ENCODE measurements at places on chromosomes 6 and 20.

- no peak for DNase-seq
Measured at GRCh38 chr20:57483287-57484050, 41.5 kb downstream of the CTCFL start.

DNA sequence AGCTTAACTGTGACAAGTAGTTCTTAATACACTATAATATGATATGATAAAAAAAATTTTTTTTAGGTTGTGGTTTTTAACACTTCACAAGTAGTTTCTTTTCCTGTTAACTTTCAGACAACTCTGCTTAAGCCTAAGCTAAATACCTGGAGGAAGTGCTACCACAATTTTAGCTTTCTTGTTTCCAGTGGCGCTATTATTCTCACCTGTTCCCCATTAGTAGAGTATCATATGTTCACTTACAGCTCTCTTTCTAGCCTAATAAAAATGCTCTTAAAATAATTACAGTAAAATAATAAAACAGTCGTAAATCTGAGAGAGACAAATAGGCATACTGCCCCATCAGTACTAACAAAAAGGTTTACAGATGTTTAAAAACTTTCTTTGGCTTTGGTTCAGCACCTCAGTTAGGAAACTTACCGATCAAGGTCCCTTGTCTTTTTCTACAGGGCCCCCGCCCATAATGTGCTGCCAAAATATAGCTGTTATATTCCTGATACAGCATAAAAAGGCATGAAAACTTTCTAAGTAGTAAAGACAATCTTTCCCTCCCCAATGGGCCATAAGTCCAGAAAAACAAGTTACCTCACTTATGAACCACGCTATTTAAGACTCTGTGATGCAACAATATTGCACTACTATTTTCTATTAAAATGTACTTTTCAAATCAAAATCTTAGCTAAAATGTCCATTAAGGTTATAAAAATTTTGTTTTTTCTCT is 57.9 kb downstream of the SESN1 start:
- DNase-seq: no peak

GRCh38 chr6:109305028-109305427 is 77.2 kb downstream of the CD164 start:
- DNase-seq: no peak

GRCh38 chr6:89009624-89010059 is 46.2 kb upstream of the RNGTT start:
- DNase-seq: no peak

- no peak for DNase-seq
Measured at GRCh38 chr20:62972845-62973745, 20.6 kb downstream of the SLC17A9 start.

DNA sequence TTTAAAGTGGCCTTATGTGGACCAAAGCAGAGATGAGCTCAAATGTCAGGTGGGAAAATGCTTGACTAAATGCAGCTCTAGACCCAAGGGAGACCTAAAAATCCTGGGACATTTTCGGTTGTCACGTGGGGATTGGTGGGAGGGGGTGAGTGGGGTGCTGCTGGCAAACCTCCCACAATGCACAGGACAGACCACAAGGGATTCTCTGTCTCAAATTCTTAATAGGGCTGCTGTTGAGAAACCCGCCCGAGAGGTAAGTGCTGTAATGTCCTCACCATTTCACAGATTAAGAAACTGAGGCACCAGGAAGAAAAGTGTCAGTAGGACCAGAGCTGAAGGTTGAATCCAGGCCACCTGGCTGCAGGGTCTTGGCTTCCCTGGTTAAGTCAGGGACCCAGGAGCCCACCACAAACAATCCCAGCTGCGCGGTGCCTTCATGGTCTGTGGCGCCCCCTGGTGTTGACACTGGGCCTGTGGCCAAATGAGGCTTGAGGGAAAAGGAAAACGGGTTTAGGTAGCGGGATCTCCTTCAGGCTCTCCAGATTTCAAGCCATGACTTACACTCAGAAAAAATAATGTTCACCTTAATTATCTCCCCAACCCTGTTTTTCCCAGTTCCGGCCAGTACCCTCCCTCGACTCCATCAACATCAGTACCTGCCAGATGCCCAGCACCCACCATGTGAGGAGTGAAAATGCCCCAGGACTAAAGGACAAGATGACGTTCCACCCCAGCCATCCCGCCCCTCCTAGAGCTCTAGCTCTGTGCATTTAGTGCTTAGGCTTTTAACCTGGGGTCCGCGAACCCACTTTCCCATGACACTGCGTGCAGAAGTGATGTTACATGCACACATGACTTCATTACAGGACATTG is 7.2 kb downstream of the HLA-G start:
- DNase-seq: peak; percentile 41

DNA sequence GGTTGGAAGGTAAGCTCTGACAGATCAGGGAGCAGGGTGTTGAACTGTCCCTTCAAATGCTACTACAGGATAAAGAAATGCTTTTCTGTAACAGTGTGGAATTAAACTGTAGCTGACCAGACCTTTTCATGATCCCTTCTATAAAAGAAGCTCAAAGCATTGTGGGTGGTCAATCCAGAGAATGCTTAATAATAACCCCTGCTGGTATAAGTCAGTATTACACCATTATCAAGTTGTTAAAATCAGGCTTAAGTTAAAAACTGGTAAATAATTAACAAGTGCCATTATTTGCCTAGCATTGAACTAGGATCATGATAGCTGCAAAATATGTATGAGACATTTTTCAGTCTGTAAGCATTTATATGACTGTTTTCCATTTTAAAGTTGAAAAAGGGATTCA is 468.9 kb downstream of the PKHD1 start:
- no peak for DNase-seq

- no peak for DNase-seq
Measured at GRCh38 chr20:53935344-53936084, 134.9 kb downstream of the BCAS1 start.

GRCh38 chr6:113920663-113921267 is 50.2 kb downstream of the HDAC2 start:
- no peak for DNase-seq

DNA sequence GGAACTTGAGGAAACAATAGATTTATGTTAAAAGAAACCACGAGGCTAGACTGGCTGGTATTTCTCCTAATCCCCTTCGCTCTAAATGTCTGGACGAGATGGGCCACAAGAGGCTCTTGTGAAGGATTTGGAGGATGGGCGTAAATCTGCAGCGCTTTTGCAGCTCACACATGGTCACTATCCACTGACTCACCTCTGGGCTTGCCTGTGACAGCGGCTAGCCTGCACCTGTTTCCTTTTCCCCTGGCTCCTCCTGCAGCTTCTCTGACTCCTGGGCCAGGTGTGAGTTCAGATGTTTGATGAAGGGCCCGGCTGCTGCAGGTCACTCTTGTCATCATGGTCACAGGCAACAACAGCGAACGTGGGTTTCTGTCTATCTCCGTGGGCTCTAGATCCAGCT is 629.4 kb downstream of the CBLN4 start:
- no peak for DNase-seq

- no peak for DNase-seq
Measured at GRCh38 chr20:45059022-45059728, 41.8 kb downstream of the KCNS1 start.

DNA sequence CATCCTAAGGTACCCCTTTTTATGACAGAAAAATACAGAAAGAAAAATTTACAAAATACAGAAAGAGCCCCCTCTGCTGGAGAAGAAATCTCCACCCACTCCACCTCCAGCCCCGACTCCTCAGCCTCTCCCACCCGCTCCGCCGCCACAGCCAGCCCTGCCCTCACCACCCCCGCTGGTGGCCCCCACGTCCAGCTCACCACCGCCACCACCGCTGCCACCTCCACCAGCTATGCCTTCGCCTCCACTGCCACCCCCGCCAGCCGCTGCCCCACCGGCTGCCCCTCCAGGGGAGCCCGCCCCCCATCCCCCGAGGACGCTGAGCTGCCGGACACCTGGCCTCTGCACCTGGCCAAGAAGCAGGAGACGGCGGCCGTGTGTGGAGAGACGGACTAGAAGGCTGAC is 17.7 kb downstream of the WFDC2 start:
- DNase-seq: no peak

DNA sequence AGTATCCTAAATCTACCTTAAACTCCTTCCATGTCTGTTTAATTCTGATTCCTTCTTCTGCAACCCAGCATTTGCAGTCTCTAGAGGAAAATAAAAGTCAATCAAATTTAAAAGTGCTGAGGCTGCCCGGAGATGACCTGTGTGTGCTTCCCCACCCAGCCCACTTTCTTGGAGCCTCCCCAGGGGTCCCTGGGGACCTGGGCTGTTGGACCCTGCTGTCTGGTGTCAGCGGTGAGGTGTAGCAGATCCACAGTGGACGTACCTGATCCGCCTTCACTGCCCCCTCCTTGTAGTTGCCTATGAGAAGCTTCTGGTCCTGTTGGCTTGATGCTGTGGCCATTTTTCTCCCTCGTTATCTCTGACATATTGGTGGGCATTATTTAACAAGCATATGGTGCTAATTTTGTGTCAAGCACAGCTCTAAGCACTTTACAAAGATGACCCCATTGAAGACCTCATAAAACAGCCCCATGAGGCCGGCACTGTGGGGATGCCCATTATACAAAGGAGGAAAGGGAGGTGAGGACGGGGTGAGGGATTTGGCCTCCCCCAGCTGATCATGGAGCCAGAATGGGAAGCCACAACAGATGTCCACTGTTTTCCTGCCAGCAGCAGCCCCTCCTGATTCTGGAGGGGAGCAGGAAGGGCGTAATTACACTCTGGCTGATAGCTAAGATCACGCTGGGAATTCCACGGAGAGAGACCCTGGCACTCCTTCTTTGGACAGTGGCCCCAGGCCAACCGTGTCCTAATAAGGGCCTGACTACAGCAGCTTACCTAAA is 628.2 kb downstream of the CDH26 start:
- no peak for DNase-seq

- DNase-seq: no peak
Measured at GRCh38 chr20:22841846-22842245, 193.3 kb upstream of the SSTR4 start.

GRCh38 chr20:24891546-24892393 is 57.3 kb upstream of the CST7 start:
- DNase-seq: no peak

DNA sequence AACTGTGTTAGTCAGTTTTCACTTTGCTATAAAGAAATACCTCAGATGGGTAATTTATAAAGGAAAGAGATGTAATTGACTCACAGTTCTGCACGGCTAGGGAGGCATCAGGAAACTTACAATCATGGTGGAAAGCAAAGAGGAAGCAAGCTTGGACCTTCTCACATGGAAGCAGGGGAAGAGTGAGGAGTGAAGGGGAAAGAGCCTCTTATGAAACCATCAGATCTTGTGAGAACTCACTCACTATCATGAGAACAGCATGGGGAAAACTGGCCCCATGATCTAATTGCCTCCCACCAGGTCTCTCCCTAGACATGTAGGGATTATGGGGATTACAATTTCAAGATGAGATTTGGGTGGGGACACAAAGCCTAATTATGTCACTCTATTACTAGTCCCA is 41.3 kb upstream of the PLAGL1 start:
- DNase-seq: no peak

DNA sequence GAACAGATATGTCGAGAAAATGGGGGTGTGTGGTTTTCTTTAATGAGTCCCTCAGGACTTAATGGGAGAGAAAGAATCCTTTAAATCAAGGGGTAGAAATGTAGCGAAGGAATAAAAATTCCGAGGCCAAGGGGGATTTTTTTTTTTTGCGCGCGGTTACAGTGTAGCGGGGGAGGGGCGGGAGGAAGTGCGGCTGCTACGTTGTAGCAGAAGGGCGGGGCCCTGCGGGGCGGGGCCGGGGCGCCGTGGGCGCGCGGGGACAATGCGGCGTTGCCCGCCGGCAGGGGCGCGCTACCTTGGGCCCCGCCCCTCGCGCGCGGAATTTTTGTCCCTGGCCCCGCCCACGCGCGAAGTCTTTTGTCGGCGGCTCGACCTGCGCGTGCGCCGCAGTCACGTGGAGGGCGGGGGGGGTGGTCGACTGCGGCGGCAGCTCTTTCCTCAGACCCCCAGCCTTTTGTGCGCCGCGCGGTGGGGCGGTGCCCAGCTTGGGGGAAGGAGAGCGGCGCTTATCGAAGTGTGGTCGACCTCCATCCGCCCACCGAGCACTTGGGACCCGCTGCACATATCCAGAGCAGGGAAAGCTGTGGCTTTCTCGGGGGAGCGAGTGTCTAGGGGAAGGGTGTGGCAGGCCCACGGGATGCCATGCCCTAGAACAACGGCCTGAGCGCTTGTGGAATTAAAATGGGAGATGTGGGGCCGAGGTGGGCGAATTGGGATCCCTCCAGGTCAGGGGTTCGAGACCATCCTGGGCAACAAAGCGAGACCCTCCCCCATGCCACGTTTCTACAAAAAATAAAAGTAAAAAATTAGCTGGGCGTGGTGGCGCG is 1.3 kb downstream of the TUBB start:
- DNase-seq: peak; percentile 95

- no peak for DNase-seq
Measured at GRCh38 chr6:18491308-18492045, 104.3 kb downstream of the RNF144B start.

GRCh38 chr6:37172912-37173492 is 3.0 kb downstream of the PIM1 start:
- no peak for DNase-seq

GRCh38 chr6:125794342-125795137 is 3.8 kb downstream of the NCOA7 start:
- no peak for DNase-seq

DNA sequence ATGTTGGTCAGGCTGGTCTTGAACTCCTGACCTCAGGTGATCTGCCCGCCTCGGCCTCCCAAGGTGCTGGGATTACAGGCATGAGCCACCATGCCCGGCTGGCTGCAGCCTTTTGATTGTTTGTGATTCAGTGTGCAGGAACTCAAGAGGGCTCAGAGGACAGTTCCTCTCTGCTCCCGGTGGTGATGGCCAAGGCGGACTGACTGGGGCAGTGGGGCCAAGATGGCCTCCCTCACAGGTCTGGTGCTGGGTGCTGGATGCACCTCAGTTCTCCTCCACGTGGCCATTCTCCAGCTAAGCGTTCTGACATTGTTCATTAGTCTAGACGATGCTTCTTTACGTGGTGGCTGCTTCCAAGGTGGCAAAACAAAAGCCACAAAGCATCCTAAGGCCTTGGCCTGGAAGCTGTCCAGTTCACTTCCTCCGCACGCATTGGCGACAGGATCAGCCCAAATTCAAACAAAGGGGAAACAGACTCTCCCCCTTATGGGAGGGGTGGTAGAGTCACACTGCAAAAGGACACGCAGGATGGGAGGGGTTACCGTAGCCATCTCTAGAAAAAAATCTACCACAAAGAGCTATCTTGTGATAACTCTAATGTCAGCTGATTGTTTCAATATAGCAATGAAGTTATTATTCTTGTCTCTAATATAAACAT is 146.9 kb downstream of the FOXC1 start:
- no peak for DNase-seq

DNA sequence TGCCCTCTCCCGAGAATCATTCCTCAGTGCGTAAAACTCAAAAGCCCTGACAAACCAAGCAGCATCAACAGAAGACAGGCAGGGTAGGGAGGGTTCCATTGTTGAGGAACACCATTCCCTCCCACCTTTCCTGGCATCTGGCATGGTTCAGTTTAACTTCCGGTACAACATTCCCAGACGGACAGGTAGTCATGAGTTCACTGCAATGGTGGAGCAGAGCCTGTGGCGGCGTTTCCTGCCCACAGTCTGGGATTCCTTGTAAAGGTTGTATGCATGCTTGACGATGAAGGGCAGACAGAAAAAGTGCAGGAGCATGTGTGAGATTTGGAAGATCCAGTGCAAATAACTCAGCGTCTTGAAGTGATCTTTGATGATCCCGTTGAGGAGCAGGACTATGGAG is 42.3 kb downstream of the PIM1 start:
- no peak for DNase-seq

- no peak for DNase-seq
Measured at GRCh38 chr6:132820629-132821381, 6.4 kb downstream of the RPS12 start.

- DNase-seq: no peak
Measured at GRCh38 chr6:116535109-116535508, 10.4 kb downstream of the TRAPPC3L start.

GRCh38 chr6:111461860-111462259 is 21.2 kb downstream of the REV3L start:
- DNase-seq: no peak

Data from activated CD4-positive, alpha-beta T cell treated with anti-CD3 and anti-CD28 coated beads for 1 hour (primary cell).